ENCODE measurements at places on chromosomes 7 and 10.

GRCh38 chr10:59698326-59698725 lies 11.3 kb downstream of the SLC16A9 start:
- no peak for DNase-seq

DNA sequence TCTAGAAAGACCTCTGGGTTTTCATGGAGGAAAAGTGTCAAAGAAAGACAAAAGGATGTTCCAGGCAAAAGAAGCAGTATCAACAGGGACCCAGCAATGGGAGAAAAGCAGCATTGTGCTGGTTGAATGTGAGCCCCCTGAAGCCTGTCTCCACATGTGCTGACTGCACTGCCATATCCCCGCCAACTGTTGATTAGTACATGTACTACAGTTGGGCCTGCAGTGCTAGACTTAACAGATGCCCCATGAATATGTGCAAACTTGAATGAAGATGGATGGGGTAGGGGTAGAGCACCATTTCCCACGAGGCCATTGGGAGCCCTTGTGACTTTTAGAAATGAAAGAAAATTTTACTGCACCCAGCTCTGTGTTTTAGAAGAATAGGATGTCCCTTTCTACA lies 15.6 kb upstream of the WDR11 start:
- DNase-seq: no peak

- DNase-seq: no peak
These were observed 236.8 kb downstream of the TCERG1L start for GRCh38 chr10:131074682-131075081.

DNA sequence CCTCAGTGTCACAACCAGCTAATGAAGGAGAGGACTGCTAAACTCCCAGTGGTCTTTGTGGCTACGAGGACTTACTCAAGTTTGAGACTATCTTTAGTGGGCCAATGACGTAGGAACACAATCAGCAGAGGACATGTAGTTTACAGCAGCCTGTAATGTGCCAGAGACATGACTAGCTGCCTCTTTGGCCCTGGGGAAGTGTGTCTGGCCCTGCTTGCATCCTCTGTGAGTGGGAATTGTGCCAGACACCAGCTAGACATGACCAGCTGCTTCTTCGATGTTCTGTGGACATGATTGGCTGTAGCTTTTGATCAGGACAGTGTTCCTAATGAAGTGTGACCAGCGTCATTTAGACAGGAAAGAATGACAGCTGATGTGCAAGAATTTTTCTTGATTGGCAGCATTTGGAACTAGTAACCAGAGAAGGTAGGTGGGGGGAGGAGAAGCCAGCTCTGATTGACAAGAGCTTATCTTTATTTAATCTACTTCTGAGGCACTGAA lies 141.7 kb downstream of the AUTS2 start:
- DNase-seq: no peak

- DNase-seq: no peak
These were observed 6.3 kb upstream of the XPNPEP1 start for GRCh38 chr10:109929501-109930219.

- no peak for DNase-seq
These were observed 37.7 kb upstream of the AGR3 start for GRCh38 chr7:16919440-16919839.

- no peak for DNase-seq
These were observed 90.8 kb downstream of the SFMBT2 start for GRCh38 chr10:7320072-7320471.

DNA sequence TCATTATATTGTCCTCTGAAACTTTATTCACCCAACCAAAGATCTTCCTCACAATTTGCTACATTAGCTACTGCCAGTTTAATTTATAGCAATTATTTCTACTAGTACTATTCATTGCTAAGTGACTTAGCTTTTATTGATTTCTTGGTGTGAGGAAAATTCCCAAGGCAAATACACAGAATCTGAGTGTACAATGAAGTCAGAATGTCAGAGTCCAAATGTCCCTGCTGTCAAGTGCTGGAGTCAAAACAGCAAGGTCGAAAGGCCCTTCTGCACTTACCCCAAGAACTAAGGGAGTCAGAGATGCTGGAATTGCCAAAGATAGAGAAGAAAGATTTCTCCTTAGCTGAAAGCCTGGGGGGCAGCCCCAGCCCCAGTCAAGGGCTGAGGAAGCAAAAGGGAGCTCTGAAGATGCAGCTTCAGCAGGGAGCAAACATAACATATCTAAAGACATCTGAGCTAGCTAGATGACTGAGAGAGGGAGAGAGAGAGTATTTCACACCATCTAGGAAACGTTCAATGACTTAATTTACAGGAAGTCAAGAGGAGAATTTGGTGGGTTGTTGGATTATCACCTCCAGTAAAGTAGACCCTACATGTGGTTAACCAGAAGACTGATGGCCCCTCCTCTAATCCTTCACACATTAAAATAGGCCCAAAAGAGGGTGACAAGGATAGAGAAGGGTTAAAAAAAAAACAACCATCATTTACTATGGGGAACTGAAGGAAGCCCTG lies 36.6 kb upstream of the SAMD8 start:
- no peak for DNase-seq

DNA sequence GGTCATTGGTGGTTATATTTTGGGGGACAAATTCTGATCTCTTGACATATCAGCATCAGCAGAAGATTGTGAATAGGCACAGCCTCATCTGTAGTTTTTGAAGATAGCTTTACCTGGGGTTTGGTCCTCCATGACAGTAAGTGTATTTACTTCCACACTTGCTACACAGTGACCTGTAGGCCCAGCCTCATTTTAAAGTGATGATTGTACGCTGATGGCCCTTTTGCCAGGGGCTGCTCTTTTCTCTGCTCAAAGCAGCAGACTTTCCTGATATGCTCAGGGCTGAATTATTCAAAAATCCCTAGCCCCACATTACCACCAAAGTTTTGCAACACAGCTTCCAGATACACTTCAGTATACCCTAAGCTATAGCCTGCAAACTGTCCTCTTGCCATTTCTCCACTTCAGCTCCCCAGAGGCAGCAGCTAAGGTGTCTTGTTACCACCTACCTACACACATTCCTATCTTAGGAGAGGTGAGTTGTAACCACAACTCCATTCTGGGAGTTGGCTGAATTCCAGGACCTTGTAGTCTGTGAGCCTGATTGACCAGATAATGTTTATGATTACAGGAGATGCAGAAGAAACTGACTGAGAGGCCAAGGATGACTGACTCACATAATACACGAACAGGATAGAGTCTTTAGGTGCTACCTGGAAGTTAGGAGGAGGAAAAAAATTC lies 6.0 kb downstream of the ASB4 start:
- no peak for DNase-seq

All from BJ (cell line).